ENCODE measurements at places on chromosomes 1 and 21.

DNA sequence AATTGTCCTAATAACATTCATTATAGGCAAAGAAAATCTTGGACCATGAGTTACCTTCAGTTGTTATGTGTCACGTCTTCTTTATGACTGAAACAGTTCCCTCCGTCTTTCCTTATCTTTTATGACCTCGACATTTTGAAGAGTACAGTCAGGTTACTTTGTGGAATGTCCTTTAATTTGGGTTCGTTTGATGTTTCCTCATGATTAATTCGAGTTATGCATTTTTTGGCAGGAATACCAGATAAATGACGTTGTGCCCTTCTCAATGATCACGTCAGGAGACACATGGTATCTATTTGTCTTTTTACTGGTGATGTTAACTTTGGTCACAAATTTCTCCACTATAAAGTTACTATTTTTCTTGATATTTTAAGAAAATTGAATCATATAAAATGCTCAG lies 17.3 kb upstream of the KLF17 start:
- no peak for DNase-seq

- no peak for DNase-seq
Observed at GRCh38 chr1:56625819-56626440, 19.2 kb upstream of the PRKAA2 start.

DNA sequence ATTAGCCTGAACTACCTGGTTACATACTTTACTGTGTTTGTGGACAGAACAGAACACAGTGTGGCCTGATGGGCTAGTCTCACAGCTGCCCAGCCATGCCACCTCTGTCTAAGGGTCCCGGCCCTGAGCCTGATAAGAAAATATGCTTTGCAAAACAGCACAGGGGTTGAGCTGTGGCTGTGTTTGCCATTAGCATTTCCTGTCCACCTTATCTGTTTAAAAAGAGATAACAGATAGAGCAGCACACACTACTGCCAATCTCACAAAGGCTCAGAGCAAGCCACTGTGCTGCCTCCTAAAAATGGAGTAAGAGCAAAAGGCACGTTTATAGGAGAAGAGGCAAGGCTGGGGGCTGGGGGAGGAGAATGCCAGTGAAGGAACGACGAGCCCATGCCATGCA lies 95.0 kb downstream of the SUSD4 start:
- DNase-seq: no peak

DNA sequence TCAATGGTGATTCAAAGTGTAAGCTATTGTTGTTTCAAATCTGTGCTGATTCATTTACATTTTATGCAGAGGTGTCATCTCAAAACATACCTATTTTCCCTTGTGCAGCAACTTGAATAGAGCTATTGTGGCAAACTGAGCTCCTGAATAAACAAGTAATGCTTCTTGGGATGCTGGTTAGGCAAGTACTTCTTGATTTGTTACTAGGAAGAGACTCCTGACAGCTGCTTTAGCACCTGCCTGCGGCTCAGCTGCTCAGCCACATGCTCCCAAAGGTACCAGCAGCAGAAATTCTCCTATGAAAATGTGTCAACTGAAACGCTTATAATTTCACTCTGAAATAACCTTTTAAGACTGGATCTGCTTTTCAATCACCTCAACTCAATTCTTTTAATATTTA lies 352.3 kb downstream of the RYR2 start:
- DNase-seq: no peak

GRCh38 chr1:5239911-5240310 lies 585.5 kb downstream of the AJAP1 start:
- no peak for DNase-seq

- DNase-seq: peak; percentile 61
Observed at GRCh38 chr1:173329726-173330125, 122.6 kb upstream of the TNFSF4 start.

DNA sequence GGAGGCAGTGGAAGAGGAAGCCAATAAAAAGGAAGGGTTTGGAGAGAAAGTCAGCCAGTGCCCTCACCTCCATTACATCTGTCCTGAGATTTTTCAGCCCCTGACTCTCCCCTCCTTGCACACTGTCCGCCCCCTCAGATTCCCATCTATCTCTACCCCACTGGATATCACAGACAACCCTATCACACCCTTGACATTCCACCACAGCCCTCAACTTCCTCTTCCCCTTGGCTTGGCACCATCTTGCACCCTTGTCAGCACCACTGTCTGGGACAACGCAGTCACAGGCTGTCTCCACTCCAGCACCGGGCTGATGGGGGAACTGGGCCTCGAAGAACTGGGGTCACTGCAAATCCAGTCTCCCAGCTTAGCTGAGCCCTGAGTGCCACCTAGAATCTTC lies 14.2 kb upstream of the PLEKHA6 start:
- DNase-seq: no peak

GRCh38 chr1:114490274-114490693 lies 20.7 kb downstream of the TRIM33 start:
- DNase-seq: no peak

All from HS-5 (cell line).